Cardiac septum (tissue), 1 donor: ENCODE measurements at places on chromosomes 1 and 21. TPM values are rescaled to one million over a fixed set of nuclear protein-coding genes. Genes with fewer than 3 reads are reported as not detected.

- no peak for DNase-seq
These were observed 512.6 kb downstream of the MRPL39 start for GRCh38 chr21:25094695-25095094.

- no peak for DNase-seq
These were observed 61.2 kb upstream of the ABCG1 start for GRCh38 chr21:42157606-42158310.

DNA sequence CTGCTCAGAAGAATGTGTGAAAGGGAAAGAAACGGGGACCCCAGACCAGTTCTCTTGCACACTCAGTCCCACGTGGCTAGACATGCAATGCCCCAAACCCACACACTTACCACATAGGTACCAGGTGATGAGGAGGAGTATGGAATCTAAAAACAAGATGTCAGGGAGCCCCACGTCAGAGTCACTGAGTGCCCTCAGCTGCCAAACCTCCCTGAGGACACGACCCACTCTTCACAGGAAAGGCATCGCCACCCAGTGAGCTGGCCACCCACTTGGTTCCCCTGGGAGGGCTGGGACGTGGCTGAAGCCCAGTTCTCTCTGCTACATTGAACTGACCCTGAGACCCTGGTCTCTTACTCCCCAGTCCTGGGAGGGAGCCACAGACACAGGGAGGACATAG lies 41.4 kb downstream of the MRPL37 start:
- DNase-seq = no peak

AIM2 gene
- total RNA-seq = 0.35 TPM
